ENCODE measurements at places on chromosomes 6 and 20. TPM values are rescaled to one million over a fixed set of nuclear protein-coding genes. Genes with fewer than 3 reads are reported as not detected.

ADGB gene
- not detected for total RNA-seq

- H3K36me3 ChIP-seq, result no peaks in the 10 kb centered on the region
- H3K27me3 ChIP-seq, result no peaks in the 10 kb centered on the region
- H3K4me1 ChIP-seq, result no peaks in the 10 kb centered on the region
- DNase-seq, result no peak
- H3K27ac ChIP-seq, result no peak overlapping the region
Observed at GRCh38 chr6:164142322-164142721, 727.8 kb downstream of the QKI start.

- H3K27ac ChIP-seq, result no peak overlapping the region
- no peaks in the 10 kb centered on the region for H3K27me3 ChIP-seq
- peak; percentile 87 for DNase-seq
- no peaks in the 10 kb centered on the region for H3K36me3 ChIP-seq
- H3K4me3 ChIP-seq, result no peak overlapping the region
Observed at GRCh38 chr6:38259736-38260135, 380.0 kb downstream of the BTBD9 start.

DNA sequence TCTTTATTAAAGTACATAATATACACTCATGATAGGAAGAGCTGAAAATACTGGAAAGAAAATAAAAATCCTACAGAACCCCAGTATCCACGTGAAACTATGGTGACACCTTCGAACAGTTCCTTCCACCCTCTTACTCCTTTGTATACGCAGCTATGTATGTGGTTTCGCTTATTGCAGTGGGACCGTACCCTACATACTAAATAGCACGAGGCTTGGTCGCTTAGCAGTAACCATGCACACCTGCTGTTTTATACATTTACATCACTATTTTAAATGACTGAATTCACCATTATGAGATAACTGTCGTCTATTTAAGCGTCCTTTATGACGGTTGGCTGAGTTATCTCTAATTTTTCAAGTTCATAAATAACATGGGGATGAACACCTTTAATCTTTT, 400.1 kb downstream of the CDH4 start:
- no peaks in the 10 kb centered on the region for H3K4me1 ChIP-seq
- DNase-seq, result no peak
- H3K4me3 ChIP-seq, result no peak overlapping the region
- H3K36me3 ChIP-seq, result no peaks in the 10 kb centered on the region

- no peak for DNase-seq
- H3K4me1 ChIP-seq, result peaks cover 8% of the 10 kb centered on the region
- no peaks in the 10 kb centered on the region for H3K36me3 ChIP-seq
- H3K4me3 ChIP-seq, result no peak overlapping the region
- H3K27me3 ChIP-seq, result no peaks in the 10 kb centered on the region
- no peak overlapping the region for H3K27ac ChIP-seq
Observed at GRCh38 chr6:150276937-150277742, 91.7 kb upstream of the IYD start.

- H3K4me1 ChIP-seq, result peaks cover 48% of the 10 kb centered on the region
- H3K4me3 ChIP-seq, result no peak overlapping the region
- H3K27ac ChIP-seq, result no peak overlapping the region
- H3K27me3 ChIP-seq, result no peaks in the 10 kb centered on the region
Observed at GRCh38 chr6:106534004-106534403, 95.3 kb downstream of the RTN4IP1 start.
